ENCODE measurements at places on chromosomes 3 and 15.

- no peak for DNase-seq
Observed at GRCh38 chr15:42632105-42632675, 56.8 kb downstream of the STARD9 start.

DNA sequence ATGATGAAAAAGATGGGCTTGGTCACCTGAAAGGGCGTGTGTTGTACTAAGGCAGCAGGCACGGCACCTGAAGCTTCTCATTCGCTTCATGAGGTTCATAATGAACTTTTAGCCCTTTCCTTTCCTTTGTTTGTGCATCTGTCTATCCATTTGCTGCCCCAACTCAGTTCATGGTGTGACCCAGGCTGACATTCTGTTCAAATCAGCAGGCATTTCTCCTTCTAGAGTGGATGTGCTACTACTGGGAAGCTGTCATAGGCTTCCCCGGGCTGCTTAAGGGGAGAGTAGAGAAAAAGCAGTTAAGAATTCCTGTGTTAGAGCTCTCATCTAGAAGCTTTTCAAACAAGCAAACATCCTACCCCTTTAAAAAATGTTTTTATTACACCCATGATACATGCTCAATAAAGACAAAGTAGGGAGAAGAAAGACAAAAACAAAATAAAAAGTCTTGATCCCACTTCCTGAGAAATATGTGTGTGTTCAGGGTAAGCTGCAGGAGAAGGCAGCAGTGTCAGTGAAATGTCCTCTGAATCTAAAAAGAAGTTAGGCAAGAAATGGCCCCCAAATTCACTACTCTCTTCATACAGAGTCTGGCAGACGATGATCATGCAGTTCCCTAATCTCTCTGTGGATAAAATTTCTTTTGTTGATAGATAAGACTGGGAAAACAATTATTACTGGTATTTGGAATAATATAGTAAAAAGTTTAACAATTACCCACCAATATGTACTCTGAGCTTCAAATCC is 136.9 kb upstream of the PFN2 start:
- no peak for DNase-seq

DNA sequence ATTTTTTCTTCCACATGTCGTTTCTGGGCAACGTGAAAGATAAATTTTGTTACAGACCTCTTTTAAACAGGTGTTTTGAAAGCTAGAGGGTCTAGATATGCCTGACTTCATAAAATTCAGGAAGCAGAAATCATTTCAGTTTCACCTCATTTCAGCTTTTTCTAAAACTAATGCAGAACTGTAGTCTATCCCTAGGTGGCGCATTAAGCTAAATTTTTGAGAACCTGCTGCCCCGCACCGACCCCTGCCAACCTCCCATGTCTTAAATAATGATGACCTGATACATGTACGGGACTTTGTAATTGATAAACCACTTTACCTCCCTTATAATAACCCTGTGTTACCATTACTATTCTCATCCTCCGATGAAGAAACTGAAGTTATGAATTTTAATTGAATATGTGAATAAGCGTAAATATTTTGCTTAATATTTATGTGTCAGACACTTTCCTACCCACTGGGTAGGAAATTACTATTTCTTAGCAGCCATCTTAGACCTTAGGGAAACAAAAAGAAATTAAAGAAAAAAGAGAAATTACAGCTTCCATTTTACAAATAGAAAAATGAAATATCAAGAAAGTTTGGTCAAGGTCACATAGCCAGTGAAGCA is 78.7 kb upstream of the GCNT3 start:
- no peak for DNase-seq

GRCh38 chr3:119664370-119664769 is 4.0 kb upstream of the POPDC2 start:
- DNase-seq: no peak

GRCh38 chr3:141148770-141149169 is 82.9 kb upstream of the PXYLP1 start:
- DNase-seq: no peak

- no peak for DNase-seq
Observed at GRCh38 chr3:10116138-10116460, 624 bp downstream of the BRK1 start.

DNA sequence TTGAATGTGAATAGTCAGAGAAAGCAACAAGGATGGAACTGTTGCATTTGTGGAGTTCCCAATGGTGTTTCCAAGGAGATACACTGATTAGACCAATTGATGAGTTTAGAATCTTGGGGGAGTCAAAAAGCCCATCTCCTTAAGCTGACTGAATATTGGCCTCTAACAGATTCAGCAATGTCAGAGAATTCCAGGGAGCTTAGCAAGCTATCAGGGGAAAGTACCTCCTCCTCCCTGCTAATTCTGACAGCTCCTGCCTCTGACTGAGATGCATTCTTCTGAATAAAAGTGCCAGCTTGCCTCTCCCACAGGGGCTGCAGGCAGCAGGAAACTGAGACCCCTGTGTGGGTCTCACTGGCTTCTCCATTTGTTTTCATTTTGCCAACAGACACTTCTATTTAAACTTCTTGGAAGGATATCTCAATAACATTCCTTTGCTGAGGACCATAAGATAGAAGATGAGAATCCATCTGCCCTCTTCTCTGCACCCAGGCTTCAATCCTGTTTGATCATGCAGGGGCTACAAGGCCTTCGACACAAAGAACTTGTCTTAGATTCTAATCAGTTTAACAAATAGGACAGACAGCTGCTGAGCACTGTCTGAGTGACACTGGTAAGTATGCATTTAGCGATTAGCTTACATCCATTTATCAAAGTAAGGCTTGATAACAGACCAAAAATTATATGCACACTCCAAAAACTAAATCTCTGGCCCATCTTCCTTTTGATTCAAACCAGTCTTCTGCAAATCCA is 1080.8 kb downstream of the TUSC7 start:
- no peak for DNase-seq

DNA sequence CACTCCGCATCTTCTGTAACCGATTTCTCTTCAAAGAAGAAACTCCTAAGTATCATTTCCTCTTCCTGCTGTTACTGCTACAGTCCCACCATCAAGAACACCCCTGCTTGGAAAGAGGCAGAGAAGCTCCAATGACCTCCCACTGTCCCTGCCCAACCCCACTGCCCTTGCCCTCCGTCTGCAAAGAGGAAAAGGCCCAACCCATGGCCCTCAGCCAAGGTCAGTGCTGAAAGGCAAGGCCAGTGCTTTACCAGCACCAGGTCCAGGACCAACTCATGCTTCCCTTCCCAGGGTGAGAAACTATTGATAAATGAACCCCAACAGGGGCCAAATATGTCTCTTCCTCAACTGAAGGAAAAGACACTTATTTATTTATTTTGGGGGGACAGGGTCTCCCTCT is 22.5 kb downstream of the FAM240A start:
- no peak for DNase-seq

DNA sequence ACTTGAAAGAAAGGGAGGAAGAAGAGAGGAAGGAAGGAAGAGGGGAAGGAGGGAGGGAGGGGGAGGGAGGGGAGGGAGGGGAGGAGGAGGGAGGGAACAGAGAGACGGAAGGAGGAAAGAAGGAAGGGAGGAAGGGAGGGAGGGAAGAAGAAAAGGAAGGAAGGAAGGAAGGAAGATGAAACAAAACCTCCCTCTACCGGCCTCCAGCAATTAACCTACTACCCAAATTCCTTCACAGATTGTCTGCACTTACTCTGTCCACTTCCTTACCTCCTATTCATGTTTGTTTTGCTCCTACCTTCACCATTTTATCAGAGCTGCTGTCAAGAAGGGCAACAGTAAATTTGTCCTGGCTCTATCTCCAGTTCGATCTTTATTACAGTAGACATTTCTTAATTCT is 44.6 kb upstream of the BCL6 start:
- DNase-seq: no peak

GRCh38 chr15:33547876-33548275 is 237.1 kb downstream of the RYR3 start:
- DNase-seq: no peak

GRCh38 chr3:156491192-156491591 is 63.7 kb downstream of the SSR3 start:
- DNase-seq: no peak

DNA sequence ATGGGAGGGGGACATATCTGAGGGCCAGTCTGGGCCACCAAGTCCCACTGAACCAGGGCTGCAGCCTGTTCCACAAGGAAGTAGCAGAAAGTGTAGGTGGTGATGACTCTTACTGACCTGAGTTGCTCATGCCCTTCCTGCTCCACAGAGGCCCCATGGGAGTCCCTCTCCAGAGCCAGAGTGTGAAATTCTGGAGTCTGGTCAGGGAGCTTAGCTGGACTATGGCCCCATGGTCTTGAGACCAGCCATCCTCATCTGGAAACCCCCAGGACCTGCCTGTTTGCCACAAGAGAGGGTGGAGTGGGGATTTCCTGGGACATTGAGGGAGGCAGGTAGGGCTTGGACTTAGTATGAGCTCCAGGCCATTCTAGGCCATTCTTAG is 3.0 kb downstream of the SPINT1 start:
- DNase-seq: no peak

DNA sequence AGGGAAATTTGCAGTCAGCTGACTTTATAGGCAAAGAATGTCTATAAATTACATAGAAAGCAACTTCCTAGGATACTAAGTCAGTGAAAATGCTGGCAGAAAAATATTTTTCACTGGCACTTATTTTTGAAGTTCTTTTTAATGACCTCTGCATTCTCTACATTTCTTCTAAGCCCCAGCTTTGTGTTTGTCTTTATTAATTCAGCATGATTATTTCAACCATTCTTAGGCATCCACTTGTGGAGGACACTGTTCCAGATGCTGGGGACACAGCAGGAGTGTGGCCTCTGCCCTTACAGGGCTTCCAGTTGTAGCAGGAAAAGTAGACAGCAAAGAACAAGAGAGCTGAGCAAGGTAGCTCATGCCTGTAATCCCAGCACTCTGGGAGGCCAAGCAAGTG is 15.0 kb downstream of the LRRK1 start:
- DNase-seq: no peak

- no peak for DNase-seq
Observed at GRCh38 chr15:69703532-69704187, 251.0 kb downstream of the RPLP1 start.

GRCh38 chr3:160150525-160150924 is 74.7 kb upstream of the C3orf80 start:
- DNase-seq: no peak

DNA sequence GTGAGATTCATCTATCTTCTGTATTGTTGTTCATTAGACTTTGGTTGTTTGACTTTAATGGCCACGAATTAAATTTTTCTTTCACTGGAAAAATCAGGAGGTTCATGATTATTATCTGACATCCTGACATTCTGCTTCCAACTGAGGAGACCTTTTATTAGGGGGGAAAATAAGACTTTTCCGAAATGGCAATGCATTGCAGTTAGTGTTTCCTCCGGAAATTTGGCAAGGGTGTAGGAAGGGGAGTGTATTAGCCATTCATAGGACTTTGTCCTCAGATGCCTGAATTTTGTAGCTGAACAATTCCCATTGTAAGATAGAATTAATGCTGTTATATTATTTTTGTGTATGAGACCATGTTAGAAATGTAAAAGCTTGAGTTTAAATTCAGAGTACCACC is 450.6 kb upstream of the TGFBR2 start:
- no peak for DNase-seq

- no peak for DNase-seq
Observed at GRCh38 chr15:90624278-90624981, 92.7 kb upstream of the BLM start.

DNA sequence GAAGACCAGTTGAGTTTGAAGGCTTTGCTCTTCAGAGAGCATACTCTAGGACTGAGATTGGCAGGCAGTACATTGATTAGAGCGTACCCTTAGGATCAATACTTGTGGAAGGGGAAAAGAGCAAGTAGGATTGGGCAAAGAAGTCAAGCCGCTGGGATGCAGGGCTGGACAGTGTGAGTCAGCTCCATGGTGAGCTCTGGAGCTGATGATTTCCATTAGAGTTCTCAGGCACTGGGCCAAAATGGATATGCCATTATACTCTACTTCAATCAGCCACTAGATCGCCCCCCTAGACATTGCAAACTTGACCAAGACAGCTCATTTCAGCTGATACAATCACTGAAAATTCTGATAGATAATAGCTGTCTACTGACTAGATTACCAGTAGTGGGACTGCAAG is 432.7 kb upstream of the ALCAM start:
- no peak for DNase-seq

DNA sequence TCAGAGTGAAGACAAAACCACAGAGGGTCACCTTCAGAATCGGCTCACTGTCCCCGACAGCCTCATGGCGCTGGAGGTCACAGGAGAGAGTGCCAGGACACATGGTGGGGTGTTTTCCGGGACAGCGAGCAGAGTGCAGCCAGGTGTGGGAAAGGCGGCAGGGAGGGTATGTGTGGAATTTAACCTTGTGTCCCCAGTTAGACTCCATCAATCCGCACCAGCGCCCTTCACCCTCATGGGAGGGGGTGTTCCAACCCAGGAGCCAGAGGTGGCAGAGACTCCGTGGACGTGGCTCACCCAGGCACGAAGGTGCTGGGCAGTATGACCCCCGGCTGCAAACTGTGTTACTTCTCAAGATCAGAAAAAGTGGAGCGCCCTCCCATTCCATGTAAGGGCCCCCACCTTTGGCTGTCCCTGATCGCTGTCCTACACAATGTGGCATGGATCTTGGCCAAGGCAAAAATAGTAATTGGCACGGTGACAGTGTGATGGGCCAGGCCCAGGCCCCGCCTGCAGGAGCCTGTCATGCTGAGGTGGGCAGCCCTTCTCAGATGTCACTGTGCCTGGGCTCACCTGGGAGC is 190.3 kb downstream of the XXYLT1 start:
- no peak for DNase-seq

GRCh38 chr3:134904776-134905646 is 110.0 kb downstream of the EPHB1 start:
- no peak for DNase-seq

DNA sequence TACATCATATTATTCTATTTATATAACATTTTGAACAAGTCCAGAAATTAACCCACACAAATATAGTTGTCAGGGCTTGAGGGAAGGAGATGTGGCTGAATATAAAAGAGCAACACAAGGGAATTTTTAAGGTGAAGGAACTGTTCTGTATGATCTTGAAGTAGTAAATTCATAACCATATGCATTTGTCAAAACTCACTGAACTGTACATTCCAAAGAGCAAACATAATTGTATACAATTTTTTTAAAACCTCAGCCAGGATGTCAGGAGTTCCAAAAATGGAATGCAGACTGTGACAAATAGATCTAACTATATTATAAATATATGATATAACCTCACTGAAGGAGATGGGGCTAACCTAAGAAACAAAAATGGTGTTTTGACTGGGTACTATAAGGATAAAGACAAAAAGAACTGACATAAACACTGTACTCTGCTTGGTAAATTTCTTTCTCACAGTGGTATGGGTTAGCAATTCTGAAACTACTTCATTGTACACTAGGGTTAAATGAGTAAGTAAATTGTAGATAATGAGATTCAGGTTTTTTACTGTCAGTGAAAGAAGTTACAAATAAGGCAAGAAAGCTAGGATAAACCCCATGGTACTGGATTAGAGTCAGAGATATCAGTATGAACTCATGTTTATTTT is 14.4 kb downstream of the GOLGB1 start:
- DNase-seq: no peak

- no peak for DNase-seq
Observed at GRCh38 chr3:58874795-58875194, 175.0 kb downstream of the CFAP20DC start.

Data from NCI-H1417 treated with DMSO at 0.1 percent for 48 hours (cell line).